Breast epithelium (tissue), 4 donors: ENCODE measurements at places on chromosomes 5 and 9.

- no peak for DNase-seq
Measured at GRCh38 chr9:129058965-129059795, 21.7 kb upstream of the DOLPP1 start.

DNA sequence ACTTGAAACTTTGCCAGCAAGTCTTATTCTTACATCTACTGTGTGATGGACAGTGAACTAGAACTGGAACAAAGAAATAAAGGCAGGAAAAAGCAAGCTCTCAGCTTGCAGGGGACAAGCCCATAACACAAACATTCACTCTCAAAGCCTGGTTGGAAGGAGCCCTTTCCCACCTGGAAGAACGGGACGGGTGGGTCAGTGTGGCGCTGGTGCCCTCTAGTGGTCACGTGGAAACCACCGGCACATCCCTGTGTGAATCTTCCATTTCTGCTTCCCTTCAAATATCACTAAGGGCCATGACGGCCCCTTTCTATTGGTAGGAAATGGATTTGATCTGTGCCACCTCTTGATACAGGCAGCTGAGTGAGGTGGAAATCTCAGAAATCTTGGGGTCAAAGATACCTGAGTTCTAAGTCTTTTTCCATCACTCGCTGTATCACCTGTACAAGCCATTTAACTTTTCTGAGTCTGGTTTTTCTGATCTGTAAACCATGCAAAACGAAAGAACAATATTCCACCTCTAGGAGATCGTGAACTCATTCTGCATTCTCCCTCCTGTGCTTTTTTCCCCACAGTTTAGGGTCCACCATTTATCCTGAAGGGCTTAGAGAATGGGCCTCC lies 211.6 kb downstream of the MSX2 start:
- DNase-seq = peak; percentile 68

GRCh38 chr5:156914371-156914737 lies 48.7 kb downstream of the TIMD4 start:
- no peak for DNase-seq

GRCh38 chr5:75042522-75042921 lies 9.8 kb downstream of the GCNT4 start:
- no peak for DNase-seq

DNA sequence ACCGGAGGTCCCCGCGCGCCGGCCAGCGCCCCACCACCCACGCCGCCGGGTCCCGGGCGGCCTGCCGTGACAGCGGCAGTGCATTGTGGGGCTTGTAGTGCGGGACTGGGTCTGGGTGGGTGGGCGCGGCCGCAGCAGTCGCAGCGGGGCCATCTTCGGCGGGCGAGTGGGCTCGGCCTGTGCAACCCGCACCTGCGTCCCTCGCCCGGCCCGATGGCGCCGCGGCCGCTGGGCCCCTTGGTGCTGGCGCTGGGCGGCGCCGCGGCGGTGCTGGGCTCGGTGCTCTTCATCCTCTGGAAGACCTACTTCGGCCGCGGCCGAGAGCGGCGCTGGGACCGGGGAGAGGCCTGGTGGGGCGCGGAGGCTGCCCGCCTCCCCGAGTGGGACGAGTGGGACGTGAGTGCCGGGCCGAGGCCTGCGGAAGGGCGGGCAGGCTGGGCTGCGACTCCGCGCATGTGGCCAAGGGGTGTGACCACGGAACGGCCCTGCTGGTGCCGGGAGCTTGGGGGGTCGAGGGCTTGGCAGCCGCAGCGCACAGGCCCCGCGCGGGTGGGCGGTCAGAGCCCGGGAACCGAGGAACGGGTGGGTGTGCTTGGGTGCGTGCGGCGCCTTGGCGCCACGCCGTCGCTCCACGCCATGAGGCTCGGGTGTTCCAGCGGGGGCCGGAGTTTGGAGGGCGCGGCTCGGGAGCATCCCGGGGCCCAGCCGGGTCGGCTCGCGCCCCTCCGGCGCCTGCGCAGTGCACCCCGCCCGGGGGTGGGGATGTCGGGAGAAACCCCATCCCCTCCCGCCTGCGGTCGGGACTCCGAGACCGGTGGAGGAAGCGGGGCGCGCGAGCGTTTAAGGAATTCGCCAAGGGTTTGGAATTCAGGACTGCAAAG lies at the start of gene ARL10:
ARL10 (plus strand) TSS at position 137 of the 881 bp plus-strand sequence; CDS start at position 214, 77 bp downstream.
- no peak for DNase-seq

DNA sequence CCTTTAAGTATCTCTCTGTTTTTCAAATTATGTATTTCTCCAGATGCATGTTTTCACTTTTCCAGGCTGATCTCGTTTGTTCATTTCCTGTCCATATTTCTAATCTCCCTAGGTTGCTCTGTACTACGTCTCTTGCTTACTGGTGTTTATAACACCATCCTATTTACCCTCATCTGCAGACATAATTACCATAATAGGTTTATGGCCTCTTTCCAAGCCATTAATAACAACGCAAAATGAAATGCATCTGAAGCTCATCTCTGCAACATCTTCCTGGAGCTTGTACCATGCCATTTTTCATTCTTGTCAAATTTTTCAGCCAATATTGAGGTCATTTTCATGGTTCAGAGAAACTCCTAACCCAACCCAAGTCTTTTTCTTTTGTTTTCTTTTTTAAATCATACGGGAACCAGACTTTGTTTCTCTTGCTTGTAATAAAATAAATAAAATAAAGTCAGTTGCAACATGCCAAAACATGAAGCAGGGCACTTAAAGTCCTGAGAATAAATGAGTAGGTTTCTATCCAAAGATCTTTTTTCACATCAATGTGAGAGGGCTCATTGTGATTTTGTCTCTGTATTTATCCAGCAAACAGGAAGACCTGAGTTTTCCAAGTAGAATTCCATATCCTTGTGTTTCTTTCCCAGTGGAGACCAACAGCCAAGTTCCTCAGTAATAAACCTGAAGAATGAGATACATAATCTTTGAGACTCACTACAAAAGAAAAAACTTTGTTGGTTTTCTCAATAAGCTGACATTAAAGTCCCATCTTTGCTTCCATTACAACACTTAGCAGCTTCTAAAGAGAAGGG lies 37.0 kb downstream of the DPYSL3 start:
- no peak for DNase-seq

- DNase-seq = no peak
Measured at GRCh38 chr5:123721675-123722276, 209.8 kb downstream of the CSNK1G3 start.

DNA sequence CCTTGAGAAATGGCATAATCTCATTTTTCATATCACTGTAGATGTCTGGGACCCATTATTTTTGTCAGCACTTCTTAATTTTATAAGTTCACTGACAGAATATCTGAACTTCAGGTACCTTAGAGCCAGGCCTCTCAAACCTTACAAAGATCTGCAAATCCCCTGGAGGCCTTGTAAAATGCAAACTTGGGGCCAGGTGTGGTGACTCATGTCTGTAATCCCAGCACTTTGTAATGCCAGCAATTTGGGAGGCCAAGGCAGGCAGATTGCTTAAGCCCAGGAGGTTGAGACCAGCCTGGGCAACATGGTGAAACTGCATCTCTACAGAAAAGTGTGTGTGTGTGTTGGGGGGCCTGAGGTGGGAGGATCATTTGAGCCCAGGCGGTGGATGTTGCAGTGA lies 30.8 kb downstream of the RASGRF2 start:
- DNase-seq = no peak

DNA sequence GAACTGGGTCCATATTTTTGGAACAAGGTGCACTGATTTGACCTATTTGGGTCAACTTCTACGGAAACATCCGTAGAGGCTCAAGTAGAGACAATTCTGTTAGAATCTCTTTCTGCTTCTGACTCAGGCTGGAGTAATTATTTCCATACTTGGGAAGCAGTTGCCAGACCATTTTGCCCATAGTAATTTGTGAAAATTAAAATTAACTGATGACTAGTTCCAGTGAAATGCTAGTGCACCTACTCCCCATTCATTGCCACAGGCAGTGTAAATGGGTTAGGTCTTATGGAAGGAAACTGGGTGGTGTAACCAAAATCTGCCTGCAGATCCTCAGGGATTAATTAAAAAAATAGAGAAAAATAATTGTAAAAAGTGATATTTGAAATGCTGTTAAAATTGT lies 201.1 kb downstream of the TENT4A start:
- DNase-seq = no peak

DNA sequence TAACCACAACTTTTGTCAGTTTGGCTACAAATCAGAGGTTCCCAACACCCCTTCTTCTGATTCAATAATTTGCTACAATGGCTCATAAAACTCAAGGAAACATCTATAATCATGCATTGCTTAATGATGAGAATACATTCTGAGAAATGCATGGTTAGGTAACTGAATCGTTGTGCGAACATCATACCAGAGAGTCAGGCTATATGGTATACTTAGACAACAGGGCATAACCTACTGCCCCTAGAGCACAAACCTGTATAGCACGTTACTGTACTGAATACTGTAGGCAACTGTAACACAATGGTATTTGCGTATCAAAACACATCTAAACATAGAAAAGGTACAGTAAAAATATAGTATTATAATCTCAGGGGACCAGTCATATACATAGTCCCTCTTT lies 31.0 kb upstream of the RNF38 start:
- no peak for DNase-seq

DNA sequence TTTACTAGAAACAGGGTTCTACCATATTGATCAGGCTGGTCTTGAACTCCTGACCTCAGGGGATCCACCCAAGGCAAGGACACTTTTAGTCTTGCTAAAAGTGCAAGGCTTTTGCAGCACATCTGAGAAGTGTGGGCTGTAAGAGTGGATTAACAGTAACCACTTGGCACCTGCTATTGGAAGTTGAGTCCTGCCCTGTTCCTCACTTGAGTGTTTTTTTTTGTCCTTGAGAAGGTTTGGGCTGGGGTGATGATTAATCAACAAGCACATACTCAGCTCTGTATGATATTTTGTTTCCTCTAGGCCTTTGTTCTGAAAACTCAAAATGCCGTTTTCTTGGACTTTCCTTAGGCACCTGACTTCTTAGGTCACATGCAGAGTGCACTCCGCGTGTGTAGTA lies 37.4 kb downstream of the SNX30 start:
- no peak for DNase-seq

DNA sequence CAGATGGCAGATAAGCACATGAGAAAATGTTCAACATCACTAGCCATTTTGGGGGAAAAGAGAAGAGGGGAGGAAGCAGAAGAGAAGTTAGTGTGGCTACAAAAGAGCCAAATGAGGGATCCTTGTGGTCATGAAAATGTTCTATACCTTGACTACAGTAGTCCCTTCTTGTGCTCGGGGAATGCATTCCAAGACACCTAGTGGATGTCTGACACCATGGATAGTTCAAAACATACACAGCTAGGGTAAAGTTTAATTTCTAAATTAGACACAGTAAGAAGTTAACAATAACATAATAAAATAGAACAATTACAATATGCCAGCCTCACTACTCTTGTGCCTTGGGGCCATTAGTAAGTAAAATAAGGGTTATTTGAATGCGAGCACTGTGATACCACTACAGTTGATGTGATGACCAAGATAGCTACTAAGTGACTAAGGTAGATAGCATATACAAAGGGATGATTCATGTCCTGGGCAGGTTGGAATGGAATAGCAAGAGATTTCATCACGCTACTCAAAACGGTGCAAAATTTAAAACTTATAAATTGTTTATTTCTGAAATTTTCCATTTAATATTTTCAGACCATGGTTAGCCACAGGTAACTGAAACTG lies 344.1 kb downstream of the NR2F1-AS1 start:
- DNase-seq = no peak

DNA sequence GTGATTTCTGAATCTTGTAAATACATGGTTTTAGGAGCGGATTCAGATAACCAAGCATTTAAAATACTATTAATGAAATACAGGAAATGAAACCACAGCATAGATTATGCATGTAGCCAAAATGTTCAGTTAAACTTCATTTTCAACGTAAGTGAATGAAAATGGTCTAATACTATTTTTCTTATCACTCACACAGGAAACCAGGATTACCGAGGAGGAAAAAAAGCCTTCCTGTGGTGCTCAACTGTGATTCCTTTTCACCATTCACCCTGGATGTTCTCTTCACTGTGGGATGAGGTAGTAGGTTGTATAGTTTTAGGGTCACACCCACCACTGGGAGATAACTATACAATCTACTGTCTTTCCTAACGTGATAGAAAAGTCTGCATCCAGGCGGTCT lies 83.4 kb upstream of the ZNF169 start:
- DNase-seq = no peak

DNA sequence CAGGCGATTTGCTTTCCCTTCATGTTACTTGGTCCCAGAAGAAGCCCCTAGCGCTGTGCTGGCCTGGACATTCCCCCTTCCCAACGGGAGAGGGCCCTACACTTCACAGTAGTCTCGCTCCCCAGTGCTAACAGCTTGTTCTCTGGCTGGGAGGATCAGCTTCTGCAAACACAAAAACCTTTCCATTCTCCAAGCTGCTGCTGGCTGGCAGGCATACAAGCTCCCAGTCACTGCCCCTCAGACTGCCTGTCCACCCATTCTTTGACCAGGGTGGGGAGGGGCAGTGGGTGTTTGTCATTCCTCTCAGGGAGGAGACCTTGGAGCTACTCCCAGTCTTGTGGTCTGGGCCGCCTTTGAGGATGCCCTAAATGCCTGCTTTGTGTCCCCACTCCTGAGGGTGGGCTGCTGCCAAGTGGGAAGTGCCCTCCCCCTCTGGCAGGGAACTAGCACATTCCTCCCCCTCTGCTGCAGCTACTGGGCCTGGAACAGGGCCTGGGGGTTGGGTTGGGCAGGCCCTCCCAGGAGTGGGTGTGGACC lies 20.8 kb downstream of the ENHO start:
- DNase-seq = peak; percentile 68

DNA sequence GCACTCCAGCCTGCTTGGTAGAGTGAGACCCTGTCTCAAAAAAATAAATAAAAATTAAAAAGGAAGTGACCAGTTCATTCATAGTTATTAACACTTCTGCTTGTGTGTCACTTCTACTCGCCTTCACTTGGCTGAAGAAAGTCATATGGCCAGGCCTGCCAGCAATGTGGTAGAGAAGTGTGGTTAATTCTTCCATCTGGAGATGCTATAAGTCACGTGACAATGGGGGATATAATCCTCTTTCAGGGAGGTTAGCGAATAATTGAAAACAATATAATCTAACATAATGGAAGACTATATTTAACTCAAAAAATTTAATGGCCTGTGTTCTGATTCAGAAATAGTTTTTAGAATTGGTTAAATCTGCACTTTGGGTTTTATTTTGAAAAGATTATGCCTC lies 305.6 kb downstream of the DOCK8 start:
- no peak for DNase-seq

- no peak for DNase-seq
Measured at GRCh38 chr9:38727497-38728001, 7.6 kb upstream of the FAM240B start.

DNA sequence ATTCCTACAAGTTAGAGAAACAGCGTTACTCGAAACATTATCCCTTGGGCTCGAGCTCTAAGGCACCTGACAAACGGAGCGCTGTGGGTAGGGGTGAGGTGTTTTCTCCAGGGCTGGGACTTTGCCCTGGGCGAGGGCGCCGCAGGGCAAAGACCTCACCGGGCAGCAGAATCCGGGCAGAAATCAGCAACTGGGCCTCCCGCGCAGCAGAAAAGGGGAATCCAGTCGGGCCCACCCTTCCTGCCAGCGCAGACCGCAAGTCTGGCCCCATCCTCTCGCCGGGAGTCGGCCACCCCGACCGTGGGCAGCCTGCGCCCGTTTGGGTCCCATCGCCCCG lies 430 bp upstream of the MSH3 start:
- no peak for DNase-seq

- no peak for DNase-seq
Measured at GRCh38 chr9:100679834-100680233, 102.0 kb downstream of the CAVIN4 start.
